ENCODE measurements at places on chromosomes 13 and 19.

- no peak for DNase-seq
These were observed 171.9 kb downstream of the TBC1D4 start for GRCh38 chr13:75309981-75310580.

DNA sequence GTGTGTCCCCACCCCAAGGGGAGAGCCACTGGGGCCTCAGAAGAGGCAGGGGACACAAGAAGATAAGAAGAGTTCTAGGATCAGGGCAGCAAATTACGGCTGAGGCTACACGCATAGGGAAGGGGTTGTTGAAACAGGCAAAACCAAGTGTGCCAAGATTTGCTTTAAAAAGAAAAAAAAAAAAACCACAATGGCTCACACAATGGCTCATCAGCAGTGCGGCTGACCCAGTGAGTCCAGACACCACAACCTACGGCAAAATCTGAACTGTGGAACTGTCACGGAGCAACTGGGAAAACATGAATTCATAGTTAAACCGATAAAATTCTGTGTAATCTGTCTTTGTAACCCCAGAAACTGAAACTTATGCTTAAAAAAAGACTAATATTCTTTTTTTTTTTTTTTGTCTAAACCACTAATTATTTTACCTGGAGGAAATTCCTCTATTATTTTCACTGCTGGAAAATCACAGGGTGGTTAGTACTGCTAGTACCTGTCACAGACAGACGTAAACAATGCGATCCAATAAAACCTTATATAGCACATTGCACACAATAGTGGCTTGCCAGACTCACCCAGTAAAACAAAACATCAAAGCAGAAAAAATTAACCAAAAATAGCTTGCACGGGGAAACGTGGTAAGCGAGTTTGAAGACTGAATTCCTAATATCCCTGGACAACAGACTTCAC lies 325.4 kb upstream of the TSHZ3 start:
- DNase-seq = no peak

DNA sequence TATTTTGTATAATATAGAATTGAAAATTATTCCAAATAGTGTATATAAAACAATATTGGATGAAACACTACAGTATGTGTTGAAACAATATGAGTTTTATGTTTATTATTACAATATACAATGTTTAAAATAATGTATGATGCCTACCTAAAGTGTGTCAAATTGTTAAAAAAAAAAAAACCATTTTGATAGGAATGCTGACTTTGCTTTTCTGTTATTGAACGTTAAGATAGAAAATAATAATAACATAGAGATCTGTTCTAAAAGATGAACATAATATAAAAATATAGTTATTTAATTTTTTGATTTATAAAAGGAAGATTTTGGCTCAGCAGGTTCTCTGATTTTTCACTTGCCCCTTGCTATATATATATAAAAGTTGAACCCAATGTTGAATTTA lies 474.6 kb upstream of the ATXN8OS start:
- no peak for DNase-seq

- DNase-seq = no peak
These were observed 12.9 kb downstream of the ZNF507 start for GRCh38 chr19:32358321-32358720.

DNA sequence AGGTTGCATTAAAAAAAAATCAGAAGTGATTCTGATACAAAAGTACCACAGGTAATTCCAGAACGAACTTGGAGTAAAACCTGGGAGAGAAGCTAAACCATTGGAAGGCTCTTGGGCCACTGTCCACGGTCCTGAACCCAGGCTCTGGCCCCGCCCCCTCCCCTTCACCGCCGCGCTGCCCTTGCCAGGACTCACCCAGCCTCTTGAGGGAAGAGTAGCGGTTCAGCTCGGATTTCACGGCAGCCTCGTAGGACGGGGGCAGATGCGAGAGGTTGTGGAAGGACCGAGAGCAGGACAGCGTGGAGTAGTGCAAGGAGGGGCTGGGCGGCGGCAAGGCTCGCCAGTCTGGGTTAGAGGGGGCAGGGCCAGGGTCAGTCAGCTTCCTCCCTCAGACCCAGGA lies 5.7 kb downstream of the SHISA7 start:
- peak; percentile 89 for DNase-seq

DNA sequence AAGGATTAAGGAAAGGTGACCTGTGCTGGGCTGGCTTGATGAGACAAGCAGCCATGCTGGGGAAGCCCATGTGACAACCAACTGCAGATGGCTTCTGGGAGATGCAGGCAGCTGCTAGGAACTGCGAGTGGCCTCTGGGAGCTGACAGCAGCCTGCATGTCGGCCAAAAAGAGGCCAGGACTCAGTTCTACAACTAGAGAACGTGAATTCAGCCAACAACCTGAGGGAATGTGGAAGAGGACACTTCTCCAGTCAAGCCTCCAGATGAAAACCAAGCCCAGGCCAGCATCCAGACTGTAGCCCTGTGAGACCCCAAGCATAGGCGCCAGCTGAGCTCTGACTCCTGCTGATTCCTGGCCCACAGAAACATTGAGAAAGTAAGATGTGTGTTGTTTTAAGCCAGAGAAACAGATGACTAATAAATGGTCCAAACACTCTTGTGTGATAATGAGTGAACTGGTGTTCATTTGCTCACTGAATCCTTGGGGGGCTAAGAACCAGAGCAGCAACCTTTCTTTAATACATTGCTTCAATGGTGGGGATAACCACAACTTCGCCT lies 45.0 kb downstream of the SLC7A1 start:
- DNase-seq = no peak

GRCh38 chr19:13842291-13843103 lies 34.4 kb upstream of the NANOS3 start:
- peak; percentile 69 for DNase-seq

- no peak for DNase-seq
These were observed 89.3 kb upstream of the UQCRFS1 start for GRCh38 chr19:29302002-29302928.

GRCh38 chr13:76009267-76009890 lies 373.2 kb downstream of the LMO7 start:
- no peak for DNase-seq

GRCh38 chr13:40189898-40190630 lies 476.4 kb downstream of the FOXO1 start:
- no peak for DNase-seq

DNA sequence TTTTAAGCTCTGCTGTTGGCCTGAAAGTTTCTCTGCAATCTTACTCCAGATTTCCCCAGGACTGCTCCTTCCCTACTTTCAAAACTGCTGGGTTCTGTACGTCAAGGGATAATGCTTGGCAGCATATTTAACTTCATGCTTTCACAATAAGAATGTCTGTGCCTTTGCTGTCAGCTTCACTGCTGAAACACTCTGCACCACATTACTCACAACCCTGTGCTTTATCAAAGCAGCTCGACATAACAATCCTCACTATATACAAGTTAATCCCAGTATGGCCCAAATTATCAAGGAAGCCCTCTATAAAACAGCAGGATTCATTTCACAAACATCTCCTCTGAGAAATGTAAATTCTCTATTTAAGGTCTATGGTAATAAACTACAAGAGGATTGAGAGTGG lies 17.5 kb downstream of the LATS2 start:
- no peak for DNase-seq

DNA sequence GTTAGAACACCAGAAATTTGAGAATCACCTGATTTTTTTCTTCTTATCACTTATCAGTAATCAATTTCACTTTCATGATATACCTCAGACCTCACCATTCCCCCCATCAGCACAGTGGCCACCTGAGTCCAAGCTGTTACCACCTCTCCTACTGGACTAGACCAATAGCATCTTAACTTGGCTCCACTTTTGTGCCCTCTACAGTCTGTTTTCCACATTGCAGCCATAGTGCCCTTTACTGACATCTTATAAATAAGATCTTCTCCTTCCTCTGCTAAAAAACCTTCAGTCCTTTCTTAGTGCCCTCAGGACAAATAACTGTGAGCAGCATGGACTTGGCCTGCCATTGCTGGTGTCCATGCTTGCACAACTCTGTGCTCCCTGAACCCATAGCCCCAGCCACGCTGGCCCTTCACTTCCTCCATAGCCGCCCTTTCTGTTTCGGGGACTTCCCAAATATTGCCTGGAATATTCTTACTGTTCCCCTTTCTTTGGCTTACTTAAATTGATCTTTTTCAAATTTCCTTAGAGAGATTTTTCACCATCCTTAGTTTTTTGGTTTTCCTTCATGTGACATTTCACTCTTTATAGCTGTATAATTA lies 380.8 kb downstream of the LMO7 start:
- DNase-seq = peak; percentile 59

DNA sequence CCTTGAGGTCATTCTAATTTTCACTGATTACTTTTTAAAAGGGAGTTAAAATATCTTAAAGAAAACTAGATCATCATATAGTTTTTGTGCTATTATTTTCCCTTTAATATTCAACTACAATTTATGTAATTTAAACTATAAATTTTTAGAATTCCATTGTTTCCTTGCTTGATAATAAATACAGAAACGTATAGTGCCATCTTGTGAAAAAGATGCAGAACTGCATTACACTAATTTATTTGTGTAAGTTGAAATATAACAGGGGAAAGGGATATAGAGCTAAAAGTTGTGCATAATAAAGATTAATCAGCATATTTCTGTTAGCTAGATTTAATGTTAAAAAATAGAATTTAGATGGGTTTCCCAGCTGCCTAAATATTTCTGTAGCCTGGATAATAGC lies 61.5 kb upstream of the TDRD3 start:
- DNase-seq = no peak

- no peak for DNase-seq
These were observed 20.7 kb upstream of the NWD1 start for GRCh38 chr19:16698914-16699313.

DNA sequence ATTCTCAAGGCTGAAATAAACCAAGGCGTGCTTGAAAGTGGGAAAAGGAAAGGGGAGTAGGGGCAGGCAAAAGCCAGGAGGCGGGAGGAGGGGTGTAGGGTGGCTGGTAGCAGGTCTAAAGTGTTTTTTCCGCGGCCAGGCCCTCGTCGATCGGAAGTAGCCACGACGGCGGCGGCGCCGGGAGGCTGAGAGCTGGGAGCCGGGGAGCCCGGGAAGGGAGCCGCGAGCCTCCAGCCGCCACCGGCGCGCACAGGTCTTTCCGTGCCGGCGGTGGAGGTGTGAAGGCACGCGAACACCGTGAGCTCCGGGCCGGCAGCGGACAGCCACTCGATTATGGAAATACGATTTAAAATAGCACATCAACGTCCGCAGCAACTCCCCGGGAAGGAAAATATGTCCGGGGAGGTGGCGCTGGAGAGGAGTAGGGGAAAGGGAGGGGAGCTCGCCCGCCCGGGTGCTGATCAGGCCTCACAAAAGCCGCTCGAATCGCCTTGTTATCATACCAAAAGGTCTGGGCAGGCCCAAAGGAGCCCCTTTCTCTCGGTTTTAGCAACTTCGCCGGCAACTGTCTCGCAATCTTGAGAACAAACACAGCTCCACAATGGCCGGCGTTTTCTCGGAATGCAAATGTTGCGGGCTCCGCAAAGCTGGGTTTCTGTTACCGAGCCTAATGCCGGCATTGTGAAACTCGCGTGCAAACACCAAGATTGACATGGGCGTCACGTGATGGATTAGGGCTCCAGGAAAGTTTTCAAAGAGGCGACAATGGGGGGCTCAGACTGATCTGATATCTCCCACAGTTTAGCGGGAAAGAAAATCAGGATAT lies 2.9 kb upstream of the PCDH8 start:
- peak; percentile 48 for DNase-seq

GRCh38 chr13:80824229-80824628 lies 483.3 kb upstream of the SPRY2 start:
- no peak for DNase-seq

DNA sequence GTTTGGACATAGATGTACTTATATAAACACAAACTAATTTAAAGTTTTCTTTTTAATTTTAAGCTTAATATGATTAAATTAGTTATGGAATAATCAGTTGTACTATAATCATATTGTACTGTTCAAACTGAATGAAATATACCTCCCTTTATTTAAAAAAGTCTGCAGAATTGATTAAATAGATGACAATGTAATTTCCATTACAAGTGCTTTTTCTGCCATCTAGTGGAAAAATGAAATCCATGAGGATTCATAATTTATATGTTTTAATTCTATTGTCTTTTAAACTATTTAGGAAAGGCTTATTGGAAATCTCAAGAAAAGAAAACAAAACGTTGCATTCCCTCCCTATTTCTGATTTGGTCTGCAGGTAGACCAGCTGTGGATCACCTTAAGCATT lies 30.9 kb downstream of the MZT1 start:
- DNase-seq = no peak

DNA sequence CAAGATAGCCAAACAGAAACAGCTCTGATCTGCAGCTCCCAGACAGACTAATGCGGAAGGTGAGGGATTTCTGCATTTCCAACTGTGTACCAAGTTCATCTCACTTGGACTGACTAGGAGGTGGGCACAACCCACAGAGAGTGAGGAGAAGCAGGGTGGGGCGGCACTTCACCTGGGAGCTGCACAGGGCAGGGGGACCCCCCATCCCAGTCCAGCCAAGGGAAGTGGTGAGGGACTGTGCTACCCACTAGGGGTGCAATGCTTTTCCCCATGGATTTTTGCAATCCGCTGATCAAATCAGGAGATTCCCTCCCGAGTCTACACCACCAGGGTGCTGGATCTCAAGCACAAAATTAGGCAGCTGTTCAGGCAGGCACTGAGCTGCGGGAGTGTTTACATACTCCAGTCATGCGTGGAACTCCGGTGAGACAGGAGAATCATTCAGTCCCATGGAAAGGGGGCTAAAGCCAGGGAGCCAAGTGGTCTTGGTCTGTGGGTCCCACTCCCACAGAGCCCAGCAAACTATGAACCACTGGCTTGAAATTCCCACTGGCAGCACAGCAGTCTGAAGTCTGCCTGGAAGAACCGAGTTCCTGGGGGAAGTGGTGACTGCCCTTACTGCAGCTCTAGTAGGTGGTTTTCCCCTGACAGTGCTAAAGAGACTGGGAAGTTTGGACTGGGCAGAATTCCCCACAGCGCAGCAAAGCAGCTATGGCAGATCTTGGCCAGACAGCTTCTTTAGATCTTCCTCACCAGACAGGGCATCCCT lies 85.1 kb upstream of the UFM1 start:
- peak; percentile 5 for DNase-seq

DNA sequence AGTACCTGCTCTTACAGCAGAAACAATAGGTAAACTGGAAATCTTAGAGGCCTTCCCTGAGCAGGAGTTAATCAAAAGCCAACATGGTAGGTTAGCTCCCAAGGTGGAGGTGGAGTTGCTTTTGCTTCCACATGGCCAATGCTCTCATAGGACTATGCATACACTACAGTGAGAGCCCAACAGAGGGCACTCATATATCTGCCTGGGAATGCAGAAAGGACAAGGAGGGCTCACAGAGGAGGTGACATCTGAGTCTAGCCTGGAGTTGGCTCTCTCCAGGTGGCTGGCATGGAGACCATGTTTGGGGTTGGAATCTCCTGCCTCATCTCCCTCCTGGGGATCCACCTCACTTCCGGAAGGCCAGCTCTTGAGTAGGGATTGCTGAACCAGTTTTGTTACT lies 34.6 kb downstream of the ATP8A2 start:
- peak; percentile 29 for DNase-seq

DNA sequence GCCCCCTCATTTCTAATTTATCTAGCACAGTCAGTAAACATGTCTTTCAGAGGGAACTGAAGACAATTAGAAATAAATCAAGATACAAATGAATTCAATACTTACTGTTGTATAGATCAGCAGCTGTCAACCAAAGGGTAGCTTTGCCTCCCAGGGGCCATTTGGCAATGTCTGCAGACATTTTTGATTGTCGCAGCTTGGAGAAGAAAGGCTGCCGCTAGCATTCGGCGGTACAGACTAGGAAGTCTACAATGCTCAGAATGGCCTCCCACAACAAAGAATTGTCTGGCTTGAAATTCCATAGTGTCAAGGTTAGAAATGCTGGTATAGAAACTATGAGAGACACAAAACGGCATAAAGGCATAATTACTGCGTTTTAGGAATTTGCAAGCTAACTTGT lies 91.6 kb downstream of the RGCC start:
- DNase-seq = no peak
